Substantia nigra (tissue), 51 donors: ENCODE measurements at places on chromosomes 16 and 17.

DNA sequence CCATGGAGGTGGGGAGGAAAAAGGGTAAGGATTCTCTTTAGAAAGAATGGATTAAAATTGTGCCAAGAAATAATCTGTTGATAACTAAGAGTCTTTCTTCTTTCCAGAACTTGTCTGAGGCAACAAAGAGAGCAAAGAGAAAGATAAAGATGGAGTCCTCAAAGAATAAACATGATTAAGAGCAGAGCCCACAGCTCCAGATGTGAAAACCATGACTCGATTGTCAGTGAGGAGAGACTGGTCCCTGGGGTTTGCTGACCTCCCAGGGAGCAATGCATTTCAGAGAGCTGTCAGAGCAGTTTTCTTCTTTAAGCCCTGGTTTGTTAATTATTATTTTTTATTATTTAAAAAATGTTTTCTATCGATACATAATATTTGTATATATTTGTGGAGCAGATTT lies 74.6 kb downstream of the TMEM100 start:
- DNase-seq, result no peak

DNA sequence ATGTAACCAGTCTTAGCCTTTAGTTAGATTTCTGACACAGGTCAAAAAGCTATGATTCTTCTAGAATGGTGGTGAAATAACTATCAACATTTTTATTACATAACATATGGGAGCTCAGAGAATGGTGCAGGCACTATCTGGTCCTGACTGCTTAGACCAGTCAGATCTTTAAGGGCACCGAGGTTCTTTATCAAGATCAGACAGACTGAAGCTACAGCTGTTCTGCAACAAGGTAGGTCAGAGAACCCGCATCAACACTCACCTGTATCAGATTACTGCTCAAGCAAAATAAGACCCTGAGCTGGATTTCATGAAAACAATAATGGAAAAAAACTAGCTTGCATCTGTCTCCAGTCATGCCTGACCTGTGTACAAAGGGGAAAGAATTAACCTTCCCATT lies 160.4 kb downstream of the KCNJ2 start:
- DNase-seq, result no peak

DNA sequence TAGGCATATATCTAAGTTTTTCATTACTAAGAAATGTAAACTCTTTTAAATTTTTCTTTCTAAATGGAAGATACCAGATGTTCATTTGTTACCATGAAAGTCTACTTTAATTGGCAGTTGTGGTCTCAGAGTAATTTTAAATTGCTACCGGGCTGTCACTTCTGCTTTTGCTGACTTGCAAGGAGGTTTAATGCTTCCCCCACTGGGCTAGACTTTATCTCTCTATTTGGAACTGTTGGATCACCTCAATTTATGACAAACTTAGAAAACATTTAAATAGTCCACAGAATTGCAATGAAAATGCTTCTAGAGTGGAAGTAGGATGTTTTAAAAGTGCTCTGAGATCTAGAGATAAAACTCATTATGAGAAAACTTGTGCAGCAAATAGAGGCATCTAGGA lies 479.8 kb upstream of the GOT2 start:
- DNase-seq, result no peak

GRCh38 chr16:65377195-65377594 lies 255.3 kb upstream of the CDH11 start:
- DNase-seq, result no peak

DNA sequence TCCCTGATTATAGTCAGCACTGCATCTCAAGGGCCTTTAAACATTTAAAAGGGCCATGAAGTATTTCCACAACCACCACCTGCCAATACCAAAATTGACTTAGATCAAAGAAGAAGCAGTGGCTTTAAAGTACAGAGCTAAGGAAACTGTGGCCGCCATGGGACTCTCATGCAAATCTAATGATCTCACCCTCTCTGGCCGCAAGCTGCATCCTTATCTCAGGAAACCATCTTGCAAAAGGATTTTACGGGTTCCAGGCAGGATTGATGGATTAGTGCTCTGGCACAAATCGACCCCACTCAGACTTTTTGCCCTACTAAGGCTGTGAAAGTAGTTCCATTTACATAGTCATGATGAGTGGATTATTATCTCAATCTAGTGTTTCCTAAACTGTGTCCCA lies 22.6 kb downstream of the CDRT4 start:
- DNase-seq, result no peak

DNA sequence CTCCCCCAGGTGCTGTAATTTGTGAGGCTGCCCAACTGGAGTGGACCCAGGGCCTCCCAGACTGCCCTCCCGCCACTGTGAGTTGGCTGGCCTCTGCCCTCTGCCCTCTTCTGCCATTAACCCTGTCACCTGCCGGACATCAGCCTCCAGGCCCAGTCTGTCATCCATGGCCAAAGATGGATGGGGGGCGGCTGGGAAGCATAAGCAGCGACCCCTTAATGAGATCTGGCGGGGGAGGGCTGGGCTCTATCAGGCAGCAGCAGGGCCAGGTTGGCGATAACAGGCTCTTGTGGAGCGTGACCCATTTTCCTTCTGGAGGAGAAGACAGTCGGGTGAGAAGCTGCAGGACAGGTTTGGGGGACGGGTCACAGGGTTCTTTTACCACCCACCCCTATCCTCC lies 25.3 kb downstream of the CDK5RAP3 start:
- no peak for DNase-seq

DNA sequence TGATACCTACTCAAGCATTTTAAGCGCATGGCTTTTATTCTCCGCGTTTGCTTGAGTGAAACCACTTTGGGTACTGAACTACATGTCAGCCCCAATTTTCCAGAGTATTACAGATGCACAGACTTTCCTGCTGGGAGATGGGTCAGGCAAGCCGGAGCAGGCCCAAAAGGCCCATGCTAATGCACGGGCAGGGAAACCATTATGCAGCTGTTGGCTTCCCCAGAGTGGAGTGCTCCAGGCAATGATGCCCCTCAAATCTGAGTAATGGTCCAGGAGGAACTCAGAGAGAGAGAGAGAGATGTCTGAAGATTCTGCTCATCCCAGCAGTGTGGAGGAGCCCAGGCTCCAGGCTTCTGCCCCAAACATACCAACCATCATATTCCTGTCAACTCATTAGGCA lies 80.2 kb downstream of the CDH11 start:
- no peak for DNase-seq

DNA sequence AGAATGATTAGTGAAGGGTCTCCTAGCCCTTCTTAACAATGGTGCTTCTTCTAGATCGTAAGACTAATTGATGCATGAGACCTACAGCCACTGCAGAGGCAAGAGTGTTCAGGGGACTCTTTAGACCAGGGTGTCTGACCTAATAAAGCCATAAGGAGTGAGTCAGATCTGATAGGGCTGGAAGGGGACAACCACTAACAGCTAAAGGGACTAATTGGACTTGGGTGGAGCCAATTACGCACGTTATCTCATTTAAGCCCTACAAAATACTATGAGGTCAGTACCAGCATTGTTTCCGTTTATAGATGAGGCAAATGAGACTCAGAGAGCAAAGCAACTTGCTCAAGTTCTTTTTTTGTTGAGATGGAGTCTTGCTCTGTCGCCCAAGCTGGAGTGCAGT lies 14.5 kb upstream of the RNF222 start:
- no peak for DNase-seq

GRCh38 chr17:80720610-80721577 lies 176.3 kb downstream of the RPTOR start:
- no peak for DNase-seq

- no peak for DNase-seq
Measured at GRCh38 chr17:1091190-1091534, 88.6 kb downstream of the ABR start.

DNA sequence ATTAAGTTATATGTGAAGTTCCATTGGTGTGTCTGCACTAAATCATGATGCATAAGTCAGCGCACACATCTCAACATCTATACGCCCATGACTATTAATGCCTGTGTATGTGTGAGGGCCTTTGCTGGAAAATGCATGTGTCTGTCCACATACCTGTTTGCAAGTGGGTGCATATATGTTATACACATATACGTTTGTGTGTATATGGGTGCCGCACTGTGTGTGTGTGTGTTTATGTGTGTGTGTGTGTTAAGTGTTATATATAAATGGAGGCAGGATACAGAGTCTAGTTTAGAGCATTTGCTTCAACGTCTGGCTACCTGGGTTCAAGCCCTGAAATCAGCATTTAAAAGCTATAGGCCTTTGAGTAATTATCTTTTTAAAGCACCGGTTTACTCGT lies 19.5 kb downstream of the GP2 start:
- DNase-seq, result no peak

DNA sequence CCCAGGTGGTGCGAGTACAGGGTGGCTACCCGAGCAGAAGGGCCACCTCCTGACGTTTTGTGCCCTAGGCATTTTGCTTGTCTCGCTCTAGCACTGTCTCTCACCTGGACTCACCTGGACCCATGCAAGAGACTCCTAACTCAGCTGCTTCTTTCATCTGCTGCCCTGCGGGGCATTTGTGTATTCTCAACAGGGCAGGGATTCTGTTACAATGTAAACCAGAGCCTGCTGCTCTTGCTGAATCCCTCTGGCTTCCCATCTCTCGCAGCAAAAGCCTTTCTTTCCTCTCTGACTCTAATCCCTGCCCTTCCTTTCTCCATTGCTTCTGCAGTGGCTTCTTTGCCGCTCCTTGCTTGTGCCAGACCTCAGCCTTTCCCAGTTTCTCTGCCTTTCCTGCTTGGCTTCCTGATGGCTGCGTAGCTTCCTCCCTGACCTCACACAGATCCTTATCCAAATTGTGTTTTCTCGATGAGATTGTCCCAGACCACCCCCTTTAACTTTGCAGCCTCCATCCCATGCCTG lies 10.2 kb downstream of the ARSG start:
- no peak for DNase-seq

- DNase-seq, result no peak
Measured at GRCh38 chr17:16873174-16874035, 98.5 kb downstream of the TNFRSF13B start.

- no peak for DNase-seq
Measured at GRCh38 chr16:80744856-80745255, 59.5 kb downstream of the CDYL2 start.

GRCh38 chr16:30621765-30622164 lies 11.6 kb upstream of the ZNF689 start:
- DNase-seq, result no peak

GRCh38 chr16:67457611-67458010 lies 23.3 kb downstream of the ATP6V0D1 start:
- DNase-seq, result no peak

GRCh38 chr17:73029991-73030390 lies 62.5 kb downstream of the SLC39A11 start:
- no peak for DNase-seq

GRCh38 chr17:38704606-38705522 lies at the start of gene MLLT6:
Gene MLLT6 (plus strand): TSS chr17:38705273. CDS start chr17:38705633, 360 bp downstream.
- peak; percentile 33 for DNase-seq

DNA sequence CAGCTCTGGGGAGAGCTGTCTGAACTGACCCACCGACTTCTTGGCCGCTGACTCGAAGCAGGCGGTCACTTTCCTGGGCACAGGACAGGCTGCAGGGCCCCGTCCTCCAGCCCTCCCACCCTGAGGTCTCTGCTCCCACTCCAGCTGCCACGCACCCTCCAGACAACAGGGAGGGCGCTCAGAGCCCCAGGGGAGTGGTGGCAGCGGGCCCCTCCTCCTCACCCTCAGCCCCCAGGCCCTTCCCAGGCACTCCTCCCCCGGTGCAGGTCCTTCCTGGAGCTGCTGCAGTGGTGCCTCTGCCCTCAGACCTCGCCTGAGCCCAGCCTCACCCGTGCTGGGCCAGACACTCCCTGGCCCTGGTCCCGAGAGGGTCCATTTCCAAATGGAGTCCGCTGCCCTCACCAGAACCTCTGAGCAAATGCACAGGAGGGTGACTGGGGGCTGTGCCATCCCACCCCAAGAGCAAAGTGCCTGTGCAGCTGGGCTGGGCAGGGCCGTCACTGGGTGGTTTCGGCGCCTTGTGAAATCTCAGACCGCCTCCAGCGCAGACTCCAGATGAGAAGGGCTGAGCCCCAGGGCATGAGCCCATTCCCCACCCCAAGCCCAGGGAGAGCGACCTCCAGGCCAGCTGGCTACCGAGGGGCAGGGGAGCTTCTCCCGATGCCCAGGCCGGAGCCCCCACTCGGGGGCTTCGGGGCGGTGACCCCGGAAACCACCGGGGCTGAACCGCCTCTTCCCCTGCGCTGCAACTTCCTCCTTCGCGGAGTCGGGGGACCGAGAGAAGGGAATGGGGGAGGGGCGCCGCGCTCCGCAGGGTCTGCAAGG lies 717 bp downstream of the CYBA start:
- DNase-seq, result no peak

DNA sequence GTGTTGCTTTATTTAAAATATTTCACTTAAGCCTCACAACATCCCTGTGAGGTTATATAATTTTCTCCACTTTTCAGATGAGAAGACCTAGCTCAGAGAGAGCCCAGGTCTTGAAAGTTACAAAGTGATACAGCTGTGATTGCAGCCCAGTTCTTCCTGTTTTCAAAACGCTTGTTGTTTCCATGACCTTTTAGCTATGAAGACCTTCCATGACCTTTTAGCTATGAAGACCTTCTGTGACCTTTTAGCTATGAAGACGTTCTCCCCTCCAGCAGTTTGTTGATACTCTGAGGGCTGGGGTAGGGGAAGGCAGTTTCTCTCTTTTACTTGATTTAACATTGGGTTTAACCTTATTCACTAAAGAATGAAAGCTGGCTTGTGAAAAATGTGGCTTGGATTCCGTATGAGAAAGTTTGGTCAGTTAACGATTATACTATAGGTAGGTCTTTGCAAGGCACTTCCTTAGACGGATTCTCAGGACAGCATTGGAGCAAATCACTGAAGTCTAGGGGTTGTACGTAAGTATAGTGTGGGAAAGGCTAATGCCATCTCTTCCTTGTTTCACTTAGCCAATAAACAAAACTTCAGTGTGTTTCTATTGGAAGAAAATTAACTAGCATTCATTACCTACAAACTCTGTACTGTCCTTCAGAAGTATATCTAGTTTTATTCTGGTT lies 20.7 kb downstream of the PHKB start:
- DNase-seq, result no peak

DNA sequence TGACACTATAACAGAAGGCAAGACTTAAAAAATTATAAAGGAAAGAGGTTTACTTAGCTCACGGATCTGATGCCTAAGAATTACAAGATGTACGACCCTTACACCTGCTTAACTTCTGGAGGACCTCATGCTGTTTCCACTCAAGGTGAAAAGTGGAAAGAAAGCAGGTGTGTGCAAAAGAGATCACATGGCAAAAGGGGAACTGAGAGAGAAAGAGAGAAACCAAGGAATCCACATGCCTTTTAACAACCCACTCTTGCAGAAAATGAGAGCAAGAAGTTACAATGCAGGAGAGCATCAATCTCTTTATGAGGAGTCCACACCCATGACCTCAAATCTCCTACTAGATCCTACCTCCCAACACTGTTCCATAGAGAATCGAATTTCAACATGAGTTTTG lies 2382.2 kb downstream of the TP53TG3F start:
- DNase-seq, result no peak
